T-helper 9 cell (primary cell): ENCODE measurements at places on chromosomes 5 and 9.

- no peak for DNase-seq
Observed at GRCh38 chr9:88748566-88749261, 213.7 kb downstream of the NXNL2 start.

DNA sequence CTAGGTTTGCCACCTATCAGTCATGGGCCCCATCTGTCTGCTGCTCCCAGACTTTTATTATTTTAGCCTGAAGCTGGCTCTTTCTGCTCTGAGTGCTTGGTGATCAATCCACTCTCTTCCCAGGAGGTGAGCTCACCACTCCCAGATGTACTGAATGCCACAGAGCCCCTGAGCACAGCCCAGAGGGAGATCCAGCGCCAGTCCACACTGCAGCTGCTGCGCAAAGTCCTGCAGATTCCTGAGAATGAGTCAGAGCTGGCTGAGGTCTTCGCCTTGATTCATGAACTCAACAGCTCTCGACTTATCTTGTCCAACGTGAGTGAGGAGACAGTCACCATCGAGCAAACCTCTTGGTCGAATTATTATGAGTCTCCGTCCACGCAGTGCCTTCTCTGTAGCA lies 36.0 kb downstream of the HMGXB3 start:
- no peak for DNase-seq

GRCh38 chr9:35161713-35162604 lies at the start of gene UNC13B:
TSS of gene UNC13B (plus strand) at chr9:35162009. CDS start at chr9:35162284, 275 bp downstream.
- peak; percentile 71 for DNase-seq

GRCh38 chr9:20683351-20684034 lies 566 bp upstream of the FOCAD start:
- peak; percentile 25 for DNase-seq

DNA sequence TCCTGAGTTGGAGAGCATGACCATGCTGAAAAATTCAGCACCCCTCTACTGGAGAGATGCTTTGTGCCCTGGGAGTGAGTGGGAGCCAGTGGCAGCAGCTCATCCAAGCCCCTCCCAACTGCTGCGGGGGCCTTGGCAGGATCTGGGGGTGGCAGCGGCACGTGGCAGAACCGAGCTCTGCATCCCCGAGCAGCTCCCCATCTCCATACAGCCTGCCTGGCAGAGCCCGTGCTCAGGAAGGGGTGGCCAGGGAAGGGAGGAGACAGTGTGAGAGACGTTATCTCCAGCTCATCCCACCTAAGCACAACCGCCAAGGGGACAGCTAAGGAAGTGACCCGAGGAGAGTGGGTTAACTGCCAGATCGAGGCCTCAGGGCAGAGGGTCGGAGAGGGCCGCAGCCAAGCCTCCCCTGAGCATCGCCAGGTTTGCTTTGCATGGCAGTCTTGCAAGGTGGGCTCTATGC lies 17.2 kb upstream of the DPM2 start:
- DNase-seq: no peak

DNA sequence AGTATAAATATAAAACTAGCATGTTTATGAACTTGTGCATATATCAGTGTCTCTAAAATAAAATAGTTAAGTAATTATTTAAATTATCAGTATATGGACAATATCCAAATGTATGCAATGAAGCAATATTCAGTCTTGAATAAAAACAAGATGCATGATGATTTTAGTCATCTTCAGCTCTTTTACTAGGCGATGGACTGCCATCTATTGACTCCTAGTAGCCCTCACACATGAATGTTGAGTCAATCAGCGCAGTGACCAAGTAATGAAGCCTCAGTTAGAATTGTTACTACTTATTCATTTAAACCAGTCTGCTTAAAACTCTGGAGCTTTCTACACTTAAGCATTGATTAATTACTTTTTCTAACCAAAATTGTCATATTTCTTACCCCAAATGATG lies 92.9 kb upstream of the GRHPR start:
- DNase-seq: no peak

DNA sequence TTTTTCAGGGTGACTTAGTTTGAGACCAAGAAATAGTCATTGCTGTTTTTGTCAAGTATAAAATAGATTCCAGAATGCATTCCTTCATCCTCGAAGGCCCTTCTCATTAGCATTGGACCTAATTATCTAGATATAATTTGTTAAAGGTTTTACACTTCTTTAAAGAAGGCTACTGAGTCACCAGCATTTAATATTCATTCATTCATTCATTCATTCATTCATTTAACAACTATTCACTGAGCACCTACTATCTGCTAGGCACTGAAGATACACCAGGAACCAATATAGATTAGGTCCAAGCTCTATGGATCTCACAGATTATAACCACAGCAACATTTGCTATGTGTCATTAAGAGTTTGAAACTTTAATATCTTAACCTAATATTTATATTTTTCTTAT lies 11.1 kb upstream of the REEP5 start:
- DNase-seq: no peak

- DNase-seq: no peak
Observed at GRCh38 chr5:168140241-168140640, 151.2 kb upstream of the WWC1 start.

DNA sequence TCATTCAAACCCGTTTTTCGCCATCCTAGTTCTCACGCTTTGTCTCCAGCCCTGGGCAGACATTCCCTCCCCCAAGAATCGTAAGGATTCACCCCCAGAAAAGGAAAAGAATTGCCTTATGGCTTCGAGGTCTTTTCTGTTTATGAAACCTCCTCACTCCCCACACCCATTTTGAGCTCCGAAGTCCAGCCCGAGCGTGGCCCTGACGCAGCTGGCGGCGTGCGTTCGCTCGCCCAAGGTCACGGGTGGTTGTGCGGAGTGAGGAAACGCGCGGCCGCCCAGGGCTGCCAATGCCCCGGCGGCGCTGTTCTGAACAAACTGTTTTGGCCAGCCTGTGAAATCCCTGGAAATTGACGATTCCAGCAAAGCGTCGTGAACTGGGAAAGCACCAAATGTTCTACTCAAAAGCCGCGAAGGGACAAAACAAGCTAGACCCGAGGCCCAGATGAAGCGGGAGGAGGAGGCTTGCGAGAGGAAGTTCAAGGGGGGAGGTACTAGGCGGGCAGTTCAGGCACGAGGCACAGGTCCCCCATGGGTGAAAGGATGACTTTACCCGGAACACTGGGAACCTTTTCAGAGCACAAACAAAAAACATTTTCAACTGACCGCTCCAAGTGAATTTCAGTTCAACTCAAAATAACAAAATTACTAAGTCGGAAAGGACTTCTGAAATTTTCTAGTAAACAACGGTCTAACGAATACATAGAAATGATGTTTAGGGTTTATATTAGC lies 683 bp upstream of the ZFAND5 start:
- DNase-seq: peak; percentile 42

- DNase-seq: no peak
Observed at GRCh38 chr9:135606885-135607259, 32.5 kb downstream of the GLT6D1 start.

- DNase-seq: no peak
Observed at GRCh38 chr9:17631396-17631795, 52.5 kb downstream of the SH3GL2 start.

DNA sequence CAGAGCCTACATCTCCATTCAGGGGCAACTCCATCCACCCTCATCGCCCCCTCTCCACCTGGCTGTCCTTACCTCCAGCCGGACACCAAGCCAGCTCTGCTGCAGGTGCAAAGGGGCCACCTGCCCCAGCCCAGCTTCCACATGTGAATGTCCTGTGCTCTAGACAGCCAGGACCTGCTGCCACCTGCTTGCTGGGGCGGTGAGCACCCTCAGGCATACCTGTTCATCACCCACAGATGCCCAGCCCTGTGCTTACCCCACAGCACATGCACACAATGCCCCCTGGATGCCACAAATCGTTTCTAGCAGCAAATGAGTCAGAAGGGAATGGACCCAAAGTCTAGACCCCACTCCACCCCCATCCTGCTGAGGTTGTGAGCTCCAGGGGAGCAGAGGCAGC lies 13.3 kb upstream of the NKD2 start:
- DNase-seq: no peak

DNA sequence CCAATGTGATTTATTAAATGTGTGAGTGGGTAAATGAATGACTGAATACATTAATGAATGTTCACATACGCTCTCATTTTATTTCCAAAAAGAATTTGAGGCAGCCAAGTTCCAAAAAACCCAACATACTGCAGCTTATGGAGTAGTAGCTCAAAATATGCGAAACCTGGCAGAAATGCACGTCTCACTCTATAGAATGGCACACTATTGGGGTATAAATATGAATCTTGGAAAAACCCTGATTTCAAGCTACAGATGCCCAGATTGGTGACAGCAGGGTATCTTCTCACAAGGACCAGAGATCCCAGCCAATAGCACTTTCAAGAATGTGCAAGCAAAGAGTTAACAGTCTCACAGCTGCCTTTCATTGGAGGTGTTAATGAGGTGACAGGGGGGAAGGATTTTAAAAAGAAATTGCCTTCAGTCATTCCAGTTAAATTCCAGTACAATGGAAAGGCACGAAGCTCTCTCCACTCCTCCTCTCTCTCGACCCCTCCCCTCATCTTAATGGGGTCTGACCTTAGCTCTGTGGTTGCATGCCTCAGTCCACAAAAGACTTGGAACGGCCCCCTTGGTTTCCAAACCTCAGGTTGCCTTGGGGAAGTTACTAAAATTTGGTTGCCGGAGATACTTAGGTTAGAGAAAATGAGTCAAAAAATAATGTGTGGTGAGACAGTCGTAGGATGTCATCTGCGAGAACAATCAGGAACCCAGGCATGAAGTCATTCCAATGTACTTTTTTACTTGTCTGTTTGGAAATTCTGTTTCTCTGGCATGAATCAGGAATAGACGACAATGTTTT lies 307.4 kb downstream of the NFIB start:
- DNase-seq: no peak

- DNase-seq: no peak
Observed at GRCh38 chr5:169988206-169988605, 7.9 kb upstream of the INSYN2B start.

GRCh38 chr9:26833792-26834191 lies 58.8 kb downstream of the CAAP1 start:
- no peak for DNase-seq

DNA sequence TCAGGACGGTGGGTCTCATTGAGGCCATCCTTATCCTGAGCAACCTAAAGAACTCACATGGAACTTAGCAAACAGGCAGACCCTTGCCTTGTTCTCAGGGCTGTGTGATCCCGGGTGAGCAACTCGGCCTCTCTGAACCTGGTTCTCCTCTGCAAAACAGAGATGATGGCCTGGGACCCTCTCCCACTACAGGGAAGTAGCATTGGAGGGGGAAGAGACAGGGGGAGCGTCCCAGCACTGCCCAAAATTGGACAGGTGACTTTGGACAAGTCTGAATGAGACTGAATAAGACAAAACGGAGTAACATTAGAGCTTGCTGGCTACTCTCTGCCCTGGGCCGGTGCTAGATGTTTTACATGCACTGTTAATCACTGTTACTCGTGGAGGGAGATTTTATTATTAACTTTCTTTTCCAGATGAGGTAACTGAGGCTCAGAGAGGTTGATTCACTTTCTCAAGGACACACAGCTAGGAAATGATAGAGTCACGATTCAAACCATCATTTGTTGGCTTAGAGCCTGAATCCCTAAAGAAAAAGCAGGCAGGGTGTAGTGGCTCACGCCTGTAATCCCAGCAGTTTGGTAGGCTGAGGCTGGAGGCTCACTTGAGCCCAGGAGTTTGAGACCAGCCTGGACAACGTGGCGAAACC lies 136.4 kb downstream of the C9orf50 start:
- DNase-seq: no peak

DNA sequence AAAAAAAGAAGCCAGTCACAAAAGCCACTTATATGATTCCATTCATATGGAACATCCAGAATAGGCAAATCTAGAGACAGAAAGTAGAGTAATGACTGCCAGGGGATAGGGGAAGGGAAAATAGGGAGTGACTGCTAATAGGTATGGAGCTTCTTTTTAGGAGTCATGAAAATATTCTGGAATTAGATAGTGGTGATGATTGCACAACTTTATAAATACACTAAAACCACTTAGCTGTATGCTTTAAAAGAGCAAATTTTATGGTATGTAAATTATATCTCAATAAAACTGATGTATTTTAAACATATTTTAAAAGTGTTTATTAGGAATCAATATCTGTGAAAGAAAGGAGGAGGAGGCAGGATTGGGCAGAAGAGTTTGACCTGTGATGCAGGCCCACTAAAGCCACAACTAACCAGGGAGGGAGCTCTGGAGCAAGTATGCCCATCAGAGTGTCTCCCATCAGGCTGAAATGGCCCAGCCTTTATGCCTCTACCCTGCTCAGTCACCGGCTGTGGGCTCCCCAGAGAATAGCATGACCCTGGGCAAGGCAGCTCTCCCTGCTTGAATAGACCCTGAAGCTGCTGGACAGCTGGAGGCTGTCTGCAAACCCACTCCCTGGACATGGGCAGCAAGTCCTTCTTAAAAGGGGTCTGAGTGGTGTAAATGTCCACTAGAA lies 96.0 kb upstream of the SLC44A1 start:
- DNase-seq: no peak

GRCh38 chr9:34276772-34277171 lies 52.3 kb downstream of the KIF24 start:
- no peak for DNase-seq

- DNase-seq: no peak
Observed at GRCh38 chr5:72206160-72206559, 98.9 kb downstream of the MAP1B start.

DNA sequence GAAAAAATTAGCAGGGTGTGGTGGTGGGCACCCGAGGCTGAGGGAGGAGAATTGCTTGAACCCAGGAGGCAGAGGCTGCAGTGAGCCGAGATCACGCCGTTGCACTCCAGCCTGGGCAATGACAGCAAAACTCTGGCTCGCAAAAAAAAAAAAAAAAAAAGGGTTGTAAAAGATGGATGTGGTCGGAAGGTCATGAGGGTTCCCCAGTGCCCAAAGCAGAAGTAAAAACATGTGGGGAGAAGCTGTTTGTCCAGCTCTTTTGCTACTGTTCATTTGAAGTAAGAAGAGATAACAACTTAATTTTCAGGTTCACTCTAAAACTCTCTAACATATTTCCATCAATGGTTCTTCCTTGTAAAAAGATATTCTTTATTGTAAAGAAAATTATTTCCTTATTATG lies 57.1 kb upstream of the GOLPH3 start:
- DNase-seq: no peak

GRCh38 chr5:74950836-74951515 lies 84.8 kb upstream of the FAM169A start:
- DNase-seq: no peak

- no peak for DNase-seq
Observed at GRCh38 chr5:34599471-34600117, 56.5 kb upstream of the RAI14 start.

GRCh38 chr5:87210743-87211142 lies 56.9 kb upstream of the RASA1 start:
- no peak for DNase-seq

DNA sequence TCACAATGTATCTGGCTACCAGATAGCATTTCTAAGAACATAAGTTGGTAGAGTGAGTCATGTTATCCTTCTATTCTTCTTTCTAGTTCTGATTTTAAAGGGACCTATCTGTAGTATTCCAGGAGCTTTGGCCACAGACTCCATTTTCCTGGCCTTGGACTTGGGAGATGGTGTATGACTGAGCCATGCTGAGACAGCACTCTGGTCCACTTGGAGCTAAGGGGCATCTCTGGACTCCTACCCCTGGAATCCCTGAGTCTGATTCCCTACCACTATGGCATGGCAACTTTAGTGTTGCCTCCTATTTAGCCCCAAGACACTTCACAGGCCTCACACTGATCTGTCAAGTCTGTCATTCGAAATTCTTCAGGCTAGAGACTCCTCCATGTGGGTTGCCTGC lies 58.8 kb downstream of the BAAT start:
- no peak for DNase-seq

- DNase-seq: no peak
Observed at GRCh38 chr9:70340572-70340971, 73.9 kb downstream of the KLF9 start.

- DNase-seq: no peak
Observed at GRCh38 chr5:96649681-96650540, 12.3 kb upstream of the CAST start.

GRCh38 chr5:118561971-118562370 lies 426.4 kb downstream of the DTWD2 start:
- DNase-seq: no peak
